Activated CD4-positive, alpha-beta T cell treated with anti-CD3 and anti-CD28 coated beads for 24 hours (primary cell): ENCODE measurements at places on chromosomes 1 and 21.

- DNase-seq, result peak; percentile 31
These were observed 7.1 kb upstream of the CLDN19 start for GRCh38 chr1:42747125-42747524.

DNA sequence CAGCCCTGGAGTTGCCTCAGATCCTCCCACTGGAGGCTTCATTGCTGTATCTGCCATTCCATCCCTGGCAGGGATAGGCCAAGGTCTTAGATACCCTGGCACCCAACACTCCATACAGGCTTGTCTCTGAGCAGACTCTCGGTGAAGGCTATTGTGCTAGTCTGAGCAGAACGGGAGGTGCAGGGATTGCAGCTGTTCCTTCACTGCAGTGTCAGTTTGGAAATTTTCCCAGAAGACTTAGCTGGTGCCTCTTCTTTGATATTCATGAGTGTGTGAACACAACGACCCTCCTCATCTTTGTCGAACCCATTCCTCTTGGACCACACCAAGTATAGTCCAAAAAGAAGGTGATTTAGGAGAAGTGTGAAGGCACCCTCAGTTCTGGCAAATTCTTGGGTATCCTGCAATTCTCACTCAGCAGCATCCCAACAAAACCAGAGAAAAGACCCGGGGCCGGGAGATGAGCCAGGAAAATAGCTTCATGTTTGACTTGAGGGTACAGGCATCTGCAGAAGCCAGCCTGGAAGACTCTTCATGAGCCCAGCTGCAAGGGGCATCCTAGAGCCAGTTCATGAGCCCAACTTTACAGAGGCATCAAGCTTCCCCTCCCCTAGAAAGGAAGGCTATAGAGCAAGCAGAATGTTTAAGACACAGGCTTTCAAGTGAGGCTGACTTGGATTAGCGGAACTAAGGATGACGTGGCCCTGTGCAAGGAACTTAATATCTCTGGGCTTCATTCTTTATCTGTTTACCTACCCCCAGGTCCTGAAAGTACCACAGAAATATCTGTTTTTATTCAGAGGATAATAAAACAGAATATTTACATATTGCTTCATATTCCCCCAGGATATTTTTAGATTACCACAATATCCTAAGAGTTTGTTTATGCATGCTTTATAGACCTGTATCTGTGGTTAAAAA, 38.8 kb upstream of the HAO2 start:
- DNase-seq, result no peak

DNA sequence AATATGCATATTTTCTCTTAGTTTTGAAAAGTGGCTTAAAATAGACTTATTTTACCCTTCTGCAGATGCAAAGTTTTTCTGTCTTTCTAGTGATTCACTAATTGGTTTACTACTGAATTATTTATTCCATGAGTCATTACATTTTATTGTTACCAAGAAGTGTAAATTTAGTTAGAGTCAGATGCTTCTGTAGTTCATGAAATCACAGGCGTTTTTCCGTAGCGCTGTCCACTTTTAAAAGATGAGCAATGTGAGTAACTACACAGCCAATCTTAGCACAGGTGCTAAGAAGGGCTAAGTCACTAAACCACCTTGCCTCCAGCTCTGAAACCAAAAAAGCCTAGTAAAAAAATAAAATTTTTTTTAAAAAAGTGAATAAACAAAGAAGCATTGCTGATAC, 24.7 kb downstream of the RGS13 start:
- DNase-seq, result no peak

DNA sequence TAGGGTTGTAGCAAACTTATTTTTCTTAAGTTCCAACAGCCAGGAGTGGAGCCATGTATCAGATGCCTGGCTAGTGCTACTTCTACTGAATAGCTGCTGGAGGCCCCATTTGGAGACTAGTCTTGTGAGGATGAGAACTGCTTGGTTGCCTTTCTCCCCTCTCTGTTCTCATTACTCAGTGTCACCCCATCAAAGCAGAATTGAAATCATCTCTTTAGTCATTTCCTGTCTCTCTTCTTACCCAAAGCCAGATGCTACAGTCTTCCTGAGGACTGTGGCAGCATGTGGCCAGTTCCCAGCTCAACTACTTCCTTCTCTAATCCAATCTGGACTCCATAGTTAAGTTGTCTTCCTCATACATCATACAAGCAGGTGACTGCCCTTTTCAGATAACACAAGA, 197.5 kb downstream of the BRINP2 start:
- DNase-seq, result no peak

DNA sequence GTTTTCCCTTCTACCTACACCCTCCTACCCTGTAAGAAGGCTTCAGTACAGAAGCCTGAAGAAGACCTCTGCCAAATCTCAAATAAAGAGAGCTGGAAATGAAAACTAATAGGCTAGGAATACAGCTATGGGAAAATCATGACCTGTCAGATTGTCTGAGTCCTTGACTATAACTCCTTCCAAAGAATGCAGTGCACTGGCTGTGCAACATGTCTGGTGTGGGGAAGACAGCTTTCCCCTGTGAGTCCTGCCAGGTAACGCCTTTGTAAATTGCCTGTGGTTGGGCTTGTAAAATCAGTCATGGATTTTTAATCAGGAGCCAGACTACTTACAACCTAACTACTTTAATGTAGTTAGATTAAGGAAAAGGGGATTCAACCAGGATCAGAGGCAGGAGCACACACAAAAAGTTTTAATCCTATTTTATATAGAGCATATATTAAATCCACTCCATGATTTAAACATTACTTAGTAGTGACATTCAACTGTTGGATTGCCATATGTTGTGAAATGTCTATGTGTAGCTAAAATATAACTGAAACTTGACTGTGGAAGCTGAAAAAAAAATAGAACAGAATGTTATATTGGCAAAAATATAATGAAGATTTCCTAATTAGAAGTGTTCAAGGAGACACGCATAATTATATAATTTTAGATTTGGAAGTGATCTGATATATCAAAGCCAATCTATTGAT, 1667.8 kb downstream of the KCNT2 start:
- DNase-seq, result no peak

- no peak for DNase-seq
These were observed 35.5 kb downstream of the SRSF11 start for GRCh38 chr1:70256664-70257063.

DNA sequence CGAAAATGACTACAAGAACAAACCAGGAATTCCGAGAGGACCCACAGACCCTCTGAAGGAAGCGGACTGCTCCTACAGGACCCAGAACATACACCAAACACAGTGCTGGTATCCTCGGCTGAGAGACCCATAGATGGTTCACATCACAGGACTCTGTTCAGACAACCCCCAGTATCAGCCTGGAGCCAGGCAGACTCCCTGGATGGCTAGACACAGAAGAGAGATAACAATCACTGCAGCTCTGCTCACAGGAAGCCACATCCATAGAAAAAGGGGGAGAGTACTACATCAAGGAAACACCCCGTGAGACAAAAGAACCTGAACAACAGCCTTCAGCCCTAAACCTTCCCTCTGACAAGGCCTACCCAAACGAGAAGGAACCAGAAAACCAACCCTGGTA, 434.0 kb upstream of the NR5A2 start:
- no peak for DNase-seq

DNA sequence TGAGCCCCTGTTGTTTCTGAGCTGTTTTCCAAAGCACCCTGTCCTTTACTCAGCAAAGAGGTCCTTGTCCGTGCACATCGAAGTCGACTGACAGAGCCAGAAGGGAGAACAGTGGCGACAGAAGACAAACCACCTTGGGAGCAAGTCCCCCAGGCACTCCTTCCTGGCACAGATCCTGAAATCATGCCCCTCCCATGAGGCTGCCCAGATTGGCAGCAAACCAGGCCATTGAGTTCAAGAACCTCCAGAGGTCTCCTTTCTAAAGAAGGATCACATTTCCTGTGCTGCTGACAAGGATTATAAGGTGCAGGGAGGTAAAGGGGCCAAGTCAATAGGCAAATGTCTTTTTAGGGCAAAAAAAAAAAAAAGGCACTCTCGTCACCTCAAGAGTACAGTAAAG, 84.7 kb upstream of the HIVEP3 start:
- no peak for DNase-seq

DNA sequence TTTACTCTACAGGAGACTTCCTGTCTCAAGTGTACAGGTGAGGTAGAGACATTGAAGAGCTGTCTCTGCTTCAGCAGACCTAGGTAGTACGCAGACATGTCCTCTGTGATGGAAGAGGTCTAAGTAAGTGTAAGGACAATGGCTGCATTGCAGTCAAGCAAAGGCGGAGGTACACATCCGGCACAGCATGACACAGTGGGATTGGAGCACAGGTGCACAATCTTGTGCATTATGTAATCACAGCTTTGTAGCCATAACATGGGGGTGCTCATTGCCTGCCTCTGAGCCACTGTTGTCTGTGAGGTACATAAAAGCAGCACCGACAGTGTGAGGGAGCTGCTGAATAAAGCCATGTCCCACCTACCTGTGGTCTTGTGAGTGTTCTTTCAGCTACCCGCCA, 66.4 kb upstream of the CCDC190 start:
- DNase-seq, result no peak

- no peak for DNase-seq
These were observed 30.5 kb downstream of the TNFSF18 start for GRCh38 chr1:173020138-173020750.

- no peak for DNase-seq
These were observed 532.3 kb upstream of the USP24 start for GRCh38 chr1:55747408-55747841.

GRCh38 chr1:21531241-21531640, 22.0 kb downstream of the ALPL start:
- no peak for DNase-seq

DNA sequence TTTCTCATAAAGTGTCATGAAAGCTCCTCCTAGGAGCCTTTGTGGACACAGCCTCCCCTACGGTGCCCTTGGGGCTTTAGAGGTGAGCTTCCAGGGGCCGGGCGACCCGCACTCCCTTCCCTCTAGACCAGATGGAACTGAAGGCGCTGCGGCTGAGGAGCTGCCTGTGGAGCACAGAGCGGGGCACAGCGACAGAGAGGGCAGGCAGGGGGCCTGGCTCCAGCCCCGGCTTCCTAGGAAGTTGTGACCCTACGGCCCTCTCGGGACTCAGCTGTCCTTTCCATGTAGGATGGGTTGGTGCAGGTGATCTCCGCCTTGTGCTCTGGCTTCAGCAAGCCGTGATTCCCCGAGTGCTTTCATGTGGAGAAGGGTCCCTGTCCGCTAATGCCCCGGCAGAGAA, 23.6 kb upstream of the NEK2 start:
- DNase-seq, result no peak

DNA sequence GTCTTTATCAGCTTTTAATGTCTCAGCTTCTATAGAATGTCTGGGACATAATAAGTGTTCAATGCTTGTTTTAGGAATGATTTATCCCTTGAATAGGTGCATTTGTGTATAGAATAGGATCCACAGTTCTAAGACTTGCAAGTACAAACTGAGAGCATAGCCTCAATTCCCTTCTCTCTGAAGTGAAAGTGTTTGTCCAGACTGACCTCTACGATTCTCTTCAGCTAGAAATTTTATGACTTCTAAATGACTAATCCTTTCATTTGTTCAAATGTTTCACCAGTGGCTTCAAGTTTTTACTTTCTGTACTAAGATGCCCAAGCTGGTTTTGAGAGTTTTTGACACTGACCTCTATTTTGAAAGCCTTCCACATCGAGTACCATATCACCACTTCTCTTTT, 608.2 kb upstream of the ADGRL4 start:
- DNase-seq, result no peak

DNA sequence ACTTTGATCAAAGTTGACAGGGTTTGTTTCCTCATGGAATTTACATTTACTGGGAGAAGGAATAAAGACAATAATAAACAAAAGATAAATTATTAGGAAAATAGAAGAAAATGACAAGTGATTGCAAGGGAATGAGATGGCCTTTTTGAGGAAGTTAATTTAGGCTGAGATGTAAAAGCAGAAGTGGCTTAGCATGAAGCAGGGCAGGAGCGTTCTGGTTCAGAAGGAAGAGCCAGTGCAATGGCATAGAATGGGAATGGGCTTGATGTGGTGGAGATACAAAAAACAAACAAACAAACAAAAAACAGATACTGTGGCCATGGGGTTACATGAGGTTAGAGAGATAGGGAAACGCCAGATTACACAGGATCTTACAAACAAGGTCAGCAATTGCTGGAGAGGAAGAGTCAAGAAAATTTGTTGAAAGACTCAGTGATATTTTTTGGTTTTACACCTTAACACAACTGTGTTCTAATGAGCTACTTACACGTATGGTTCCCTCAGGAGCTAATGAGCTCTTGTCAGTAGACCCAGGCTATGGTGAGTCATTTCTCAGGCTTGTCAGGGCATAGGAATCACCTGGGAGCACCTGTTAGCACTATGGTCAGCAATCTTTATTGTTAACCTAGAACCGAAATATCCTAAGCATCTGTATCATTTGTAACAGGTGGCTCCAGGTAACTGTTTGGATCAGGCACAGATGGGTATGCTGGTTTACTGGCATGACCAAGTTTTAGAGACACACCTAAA, 8.7 kb upstream of the CADM3 start:
- DNase-seq, result no peak

GRCh38 chr1:177411381-177411780, 240.6 kb downstream of the BRINP2 start:
- no peak for DNase-seq

DNA sequence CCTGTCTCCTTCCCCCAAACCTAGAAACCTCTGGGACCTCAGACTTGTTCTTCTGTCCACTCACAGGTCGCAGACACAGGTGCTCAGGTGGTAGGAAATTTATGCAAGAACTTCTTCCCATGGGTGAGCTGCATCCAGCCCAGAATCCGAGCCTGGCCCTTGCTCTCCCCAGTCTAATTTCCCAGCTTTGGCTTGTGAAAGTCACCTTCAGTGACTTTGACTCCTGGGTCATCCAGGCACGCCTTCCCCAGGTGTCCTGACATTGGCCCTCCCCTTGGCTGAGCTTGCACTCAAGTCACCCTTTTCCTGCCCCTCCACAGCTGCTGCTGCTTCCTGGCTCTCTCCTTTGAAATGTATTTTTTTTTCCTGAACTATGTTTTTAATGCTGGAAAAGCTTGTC, 6.6 kb downstream of the IPO13 start:
- DNase-seq, result no peak

- DNase-seq, result no peak
These were observed 5.2 kb downstream of the SLC2A1 start for GRCh38 chr1:42953182-42954180.

GRCh38 chr1:228996281-228996680, 261.0 kb downstream of the RHOU start:
- no peak for DNase-seq

- no peak for DNase-seq
These were observed at the start of gene SIM2 for GRCh38 chr21:36698981-36699545. Gene SIM2, plus strand, starts transcription at chr21:36699115. Its CDS starts 632 bp downstream, at chr21:36699747.

DNA sequence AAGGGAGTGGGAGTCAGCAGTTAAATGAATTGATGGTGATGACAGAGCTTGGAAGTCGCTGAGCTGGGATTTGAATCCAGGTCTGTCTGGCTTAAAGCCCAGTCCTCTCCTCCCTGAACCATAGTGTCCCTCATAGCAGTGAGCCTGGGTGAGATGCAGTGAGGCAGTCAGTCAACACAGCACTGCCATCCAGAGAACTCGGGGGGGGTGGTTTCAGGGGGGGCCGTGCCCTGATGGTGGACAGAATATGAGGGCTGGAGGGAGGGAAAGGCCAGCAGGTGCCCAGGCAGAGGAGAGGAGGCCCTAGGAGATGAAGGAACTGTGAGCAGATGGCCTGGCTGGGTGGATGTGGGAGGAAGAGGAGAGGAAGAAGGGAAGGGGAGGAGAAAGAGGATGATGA, 405.6 kb downstream of the PTPRU start:
- no peak for DNase-seq
